Mesendoderm (in vitro differentiated cells): ENCODE measurements at places on chromosomes 1 and 21.

DNA sequence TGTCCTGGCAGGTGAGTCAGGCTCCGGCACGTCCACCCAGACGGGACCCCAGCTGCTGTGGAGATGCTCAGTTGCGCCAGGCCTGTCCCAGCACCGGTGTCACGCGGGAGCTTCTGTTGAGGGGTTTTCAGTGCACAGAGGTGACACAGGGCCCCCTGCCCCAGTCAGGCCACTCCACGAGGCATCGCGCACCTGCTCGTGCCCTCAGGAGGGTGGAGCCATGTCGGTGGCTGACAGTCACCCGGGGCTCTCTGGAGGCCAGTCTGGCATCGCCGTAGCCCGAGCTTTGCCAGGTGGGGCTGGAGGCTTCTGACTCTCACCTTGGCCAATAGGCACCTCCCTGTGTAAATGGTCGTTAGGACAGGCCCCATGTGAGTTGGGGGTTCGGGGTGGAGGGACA is 11.1 kb downstream of the TMEM240 start:
- no peak overlapping the region for H3K4me3 ChIP-seq
- H3K36me3 ChIP-seq = peaks cover 3% of the 10 kb centered on the region
- H3K4me1 ChIP-seq = no peaks in the 10 kb centered on the region
- no peaks in the 10 kb centered on the region for H3K27me3 ChIP-seq

DNA sequence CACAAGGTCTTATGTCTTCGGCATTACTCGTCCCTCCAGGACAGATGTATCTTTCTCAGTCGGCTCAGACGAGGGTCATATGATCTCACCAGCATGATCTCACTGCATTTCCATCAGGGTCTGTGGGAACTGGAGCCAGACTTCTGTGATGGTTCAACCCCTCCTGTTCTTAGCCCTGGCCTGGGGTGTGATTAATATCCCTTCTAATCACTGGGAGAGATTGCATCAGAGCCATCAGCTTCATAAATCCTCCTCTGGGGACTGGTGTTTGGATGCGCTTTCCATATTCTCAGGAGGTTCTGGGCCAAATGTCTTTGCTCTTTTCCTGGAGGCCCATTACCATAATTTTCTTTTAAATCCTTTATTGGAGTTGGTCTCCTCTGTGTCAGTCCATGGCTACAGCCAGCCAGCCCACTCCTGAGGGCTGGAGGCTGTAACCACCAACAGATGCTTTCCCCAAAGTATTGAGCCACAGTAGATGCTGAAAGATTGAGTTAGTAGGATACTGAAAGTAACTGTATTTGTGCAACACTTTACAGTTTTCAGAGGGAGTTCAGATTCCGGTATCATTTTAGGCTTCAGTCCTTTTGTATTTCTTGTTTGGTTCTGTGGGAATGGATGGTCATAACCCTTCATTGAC is 20.0 kb downstream of the CACNA1E start:
- no peaks in the 10 kb centered on the region for H3K27me3 ChIP-seq
- no peak overlapping the region for H3K4me3 ChIP-seq
- no peaks in the 10 kb centered on the region for H3K36me3 ChIP-seq
- H3K27ac ChIP-seq = no peak overlapping the region
- no peak for DNase-seq
- no peaks in the 10 kb centered on the region for H3K4me1 ChIP-seq

DNA sequence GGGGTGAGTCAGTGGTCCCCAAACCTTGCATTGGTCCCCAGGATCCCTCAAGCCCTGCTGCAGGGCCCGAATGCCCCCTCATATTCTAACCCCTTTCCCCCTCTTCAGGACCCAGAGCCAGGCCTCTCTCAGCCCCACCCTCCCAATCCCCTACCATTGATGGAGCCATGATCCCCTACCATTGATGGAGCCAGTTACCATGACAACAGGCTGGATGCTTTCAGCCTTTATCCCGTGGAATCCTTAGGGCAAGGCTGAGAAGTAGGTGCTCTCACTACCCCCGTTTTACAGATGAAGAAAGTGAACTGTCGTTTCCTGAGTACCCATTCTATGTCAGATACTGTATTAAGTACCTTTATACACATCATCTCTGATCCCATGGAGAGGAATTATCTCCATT is 70.8 kb downstream of the EPHB2 start:
- no peaks in the 10 kb centered on the region for H3K4me1 ChIP-seq
- no peak overlapping the region for H3K4me3 ChIP-seq
- no peak for DNase-seq
- no peaks in the 10 kb centered on the region for H3K36me3 ChIP-seq
- no peaks in the 10 kb centered on the region for H3K27me3 ChIP-seq

DNA sequence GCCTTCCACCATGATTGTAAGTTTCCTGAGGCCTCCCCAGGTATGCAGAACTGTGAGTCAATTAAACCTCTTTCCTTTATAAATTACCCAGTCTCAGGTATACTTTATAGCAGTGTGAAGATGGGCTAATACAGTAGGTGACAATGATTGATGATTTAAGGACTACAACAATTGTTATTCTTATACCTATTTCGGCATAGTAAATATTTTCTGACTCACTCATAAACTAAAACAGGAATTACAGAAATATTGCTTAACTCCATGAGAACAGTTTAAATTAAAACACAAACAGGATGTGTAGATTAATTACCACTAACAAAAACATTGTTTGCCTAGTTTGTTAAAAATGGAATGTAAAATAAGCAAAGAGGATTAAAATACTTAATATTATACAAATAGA is 839.9 kb downstream of the LTN1 start:
- no peak overlapping the region for H3K4me3 ChIP-seq
- no peaks in the 10 kb centered on the region for H3K27me3 ChIP-seq
- DNase-seq = no peak
- H3K4me1 ChIP-seq = no peaks in the 10 kb centered on the region
- no peak overlapping the region for H3K27ac ChIP-seq
- H3K36me3 ChIP-seq = no peaks in the 10 kb centered on the region

GRCh38 chr1:225666495-225666894 is 13.6 kb upstream of the ENAH start:
- H3K36me3 ChIP-seq = no peaks in the 10 kb centered on the region
- DNase-seq = no peak
- H3K27ac ChIP-seq = no peak overlapping the region
- no peaks in the 10 kb centered on the region for H3K4me1 ChIP-seq
- no peaks in the 10 kb centered on the region for H3K27me3 ChIP-seq
- no peak overlapping the region for H3K4me3 ChIP-seq

GRCh38 chr1:34712007-34712688 is 42.7 kb upstream of the GJB5 start:
- no peaks in the 10 kb centered on the region for H3K36me3 ChIP-seq
- no peaks in the 10 kb centered on the region for H3K4me1 ChIP-seq
- no peak for DNase-seq
- H3K27me3 ChIP-seq = no peaks in the 10 kb centered on the region

DNA sequence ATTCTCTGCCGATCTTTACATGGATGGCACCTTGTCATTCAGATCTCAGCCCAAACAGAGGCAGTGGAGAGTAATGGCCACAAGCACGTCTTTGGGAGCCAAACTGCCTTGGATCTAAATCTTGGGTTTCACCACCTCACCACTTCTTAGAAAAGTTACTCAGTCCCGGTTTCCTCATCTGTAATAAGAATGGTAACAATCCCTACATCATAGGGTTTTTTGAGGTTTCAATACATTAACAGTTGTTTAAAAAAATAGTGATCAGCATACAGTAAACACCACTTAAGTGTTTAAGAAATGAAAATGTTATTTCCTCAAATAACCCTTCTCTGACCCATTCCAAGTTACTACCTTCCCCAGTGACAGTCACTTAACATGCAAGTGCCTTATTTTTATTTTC is 38.5 kb upstream of the KCNA3 start:
- no peaks in the 10 kb centered on the region for H3K27me3 ChIP-seq
- H3K27ac ChIP-seq = no peak overlapping the region
- no peak for DNase-seq
- no peaks in the 10 kb centered on the region for H3K4me1 ChIP-seq
- H3K36me3 ChIP-seq = no peaks in the 10 kb centered on the region

DNA sequence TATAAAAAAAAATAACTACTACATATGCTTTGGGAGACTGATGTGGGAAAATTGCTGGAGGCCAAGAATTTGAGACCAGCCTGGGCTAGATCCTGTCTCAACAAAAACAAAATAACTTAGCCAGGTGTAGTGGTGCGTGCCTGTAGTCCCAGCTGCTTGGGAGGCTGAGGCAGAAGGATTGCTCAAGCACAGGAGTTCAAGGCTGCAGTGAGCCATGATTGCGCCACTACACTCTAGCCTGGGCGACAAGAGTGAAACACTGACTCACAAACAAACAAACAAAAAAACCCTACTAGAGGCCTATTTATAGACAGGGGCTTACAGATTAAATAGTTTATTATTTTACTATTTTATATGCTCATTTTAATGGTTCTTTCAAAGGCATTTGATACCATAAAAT is 80.0 kb downstream of the LHX4 start:
- no peaks in the 10 kb centered on the region for H3K27me3 ChIP-seq
- H3K4me1 ChIP-seq = no peaks in the 10 kb centered on the region
- peak; percentile 8 for DNase-seq
- no peak overlapping the region for H3K27ac ChIP-seq

GRCh38 chr1:230379928-230380327 is 46.2 kb downstream of the PGBD5 start:
- H3K36me3 ChIP-seq = no peaks in the 10 kb centered on the region
- peaks cover 7% of the 10 kb centered on the region for H3K4me1 ChIP-seq

GRCh38 chr1:33762962-33763361 is 100.9 kb upstream of the HMGB4 start:
- no peaks in the 10 kb centered on the region for H3K4me1 ChIP-seq
- no peak overlapping the region for H3K27ac ChIP-seq
- no peaks in the 10 kb centered on the region for H3K27me3 ChIP-seq
- DNase-seq = peak; percentile 20

GRCh38 chr1:11527541-11528452 is 48.8 kb downstream of the DISP3 start:
- no peaks in the 10 kb centered on the region for H3K36me3 ChIP-seq
- H3K27ac ChIP-seq = no peak overlapping the region
- no peaks in the 10 kb centered on the region for H3K4me1 ChIP-seq

GRCh38 chr1:78043436-78043835 is 2.3 kb upstream of the GIPC2 start:
- no peaks in the 10 kb centered on the region for H3K4me1 ChIP-seq
- H3K27me3 ChIP-seq = peaks cover 16% of the 10 kb centered on the region
- H3K36me3 ChIP-seq = no peaks in the 10 kb centered on the region
- H3K4me3 ChIP-seq = no peak overlapping the region
- no peak for DNase-seq
- H3K27ac ChIP-seq = no peak overlapping the region

DNA sequence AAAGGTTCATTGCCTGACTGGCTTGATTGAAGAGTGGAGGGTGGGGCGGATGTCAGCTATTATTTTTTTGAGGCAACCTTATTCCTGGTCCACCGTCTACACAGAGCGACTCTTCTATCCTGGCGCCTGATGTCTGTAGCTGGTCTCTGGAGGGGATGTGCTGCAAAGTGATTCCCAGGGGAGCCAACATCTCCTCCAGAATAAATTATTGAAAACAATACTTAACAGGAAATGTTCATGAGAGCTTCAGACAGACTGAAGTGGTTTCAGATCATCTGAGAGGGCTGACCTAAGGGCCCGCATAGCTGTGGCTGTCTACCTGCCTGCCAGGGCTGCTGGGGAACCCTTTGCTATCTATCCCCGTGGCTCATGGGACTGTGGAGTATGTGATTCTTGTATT is 66.7 kb downstream of the TEX35 start:
- no peaks in the 10 kb centered on the region for H3K36me3 ChIP-seq
- H3K27me3 ChIP-seq = no peaks in the 10 kb centered on the region
- H3K4me1 ChIP-seq = no peaks in the 10 kb centered on the region
- DNase-seq = no peak

- no peaks in the 10 kb centered on the region for H3K27me3 ChIP-seq
- no peak overlapping the region for H3K4me3 ChIP-seq
- no peaks in the 10 kb centered on the region for H3K36me3 ChIP-seq
- H3K4me1 ChIP-seq = no peaks in the 10 kb centered on the region
Measured at GRCh38 chr1:187971851-187972250, 1143.1 kb downstream of the PLA2G4A start.

GRCh38 chr1:20168564-20169491 is 17.1 kb upstream of the UBXN10 start:
- no peak for DNase-seq
- no peaks in the 10 kb centered on the region for H3K36me3 ChIP-seq
- no peak overlapping the region for H3K27ac ChIP-seq
- no peaks in the 10 kb centered on the region for H3K27me3 ChIP-seq
- H3K4me1 ChIP-seq = no peaks in the 10 kb centered on the region
- no peak overlapping the region for H3K4me3 ChIP-seq

DNA sequence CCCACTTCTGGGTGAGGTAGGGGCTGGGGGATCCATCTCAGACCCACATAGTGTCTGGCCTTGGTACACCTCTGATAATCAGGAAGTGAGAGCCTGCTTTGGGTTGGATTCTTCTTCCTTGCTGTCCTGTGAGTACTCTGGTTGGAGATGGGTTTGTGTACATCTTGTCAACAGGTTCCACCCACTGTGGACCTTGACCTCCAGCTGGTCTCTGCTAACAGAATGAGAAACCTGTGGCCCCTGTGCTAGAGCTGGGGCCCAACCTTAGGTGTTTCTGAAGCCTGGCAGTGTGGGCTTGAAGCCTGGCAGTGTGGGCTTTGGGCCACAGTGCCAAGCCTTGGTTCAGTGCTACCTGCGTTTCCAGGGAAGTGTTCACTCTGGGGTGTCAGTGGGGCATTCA is 2.6 kb downstream of the ZBTB48 start:
- no peaks in the 10 kb centered on the region for H3K36me3 ChIP-seq
- DNase-seq = no peak
- peaks cover 3% of the 10 kb centered on the region for H3K4me1 ChIP-seq
- no peak overlapping the region for H3K4me3 ChIP-seq
- no peak overlapping the region for H3K27ac ChIP-seq

GRCh38 chr21:29018540-29018939 is 609 bp downstream of the RWDD2B start:
- H3K27ac ChIP-seq = no peak overlapping the region
- H3K36me3 ChIP-seq = no peaks in the 10 kb centered on the region
- H3K27me3 ChIP-seq = no peaks in the 10 kb centered on the region
- no peak overlapping the region for H3K4me3 ChIP-seq
- H3K4me1 ChIP-seq = no peaks in the 10 kb centered on the region
- DNase-seq = no peak

- DNase-seq = no peak
- no peaks in the 10 kb centered on the region for H3K36me3 ChIP-seq
- H3K27ac ChIP-seq = no peak overlapping the region
- no peaks in the 10 kb centered on the region for H3K4me1 ChIP-seq
Measured at GRCh38 chr1:246128494-246129069, 378.5 kb downstream of the SMYD3 start.

DNA sequence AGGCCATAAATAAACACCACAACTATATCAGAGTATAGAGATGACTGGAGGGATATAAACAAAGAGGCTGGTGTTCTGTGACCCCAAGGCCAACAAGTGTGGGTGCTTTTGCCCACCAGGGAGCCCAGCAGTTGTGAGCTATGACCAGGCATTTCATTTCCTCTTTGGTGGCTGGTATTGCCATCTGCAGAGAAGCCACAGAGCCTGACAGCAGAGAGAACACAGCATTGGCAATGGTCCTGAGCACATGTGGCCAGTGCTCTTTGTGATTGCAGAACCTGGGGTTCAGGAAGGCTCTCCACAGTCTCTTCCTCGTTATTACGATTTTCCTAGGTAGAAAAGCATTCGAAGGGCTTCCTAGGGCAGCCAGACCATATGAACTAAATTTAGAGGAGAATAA is 112.3 kb downstream of the TM2D1 start:
- no peaks in the 10 kb centered on the region for H3K27me3 ChIP-seq
- H3K36me3 ChIP-seq = no peaks in the 10 kb centered on the region
- H3K4me1 ChIP-seq = no peaks in the 10 kb centered on the region
- DNase-seq = no peak
- H3K4me3 ChIP-seq = no peak overlapping the region

- H3K27me3 ChIP-seq = no peaks in the 10 kb centered on the region
- H3K4me3 ChIP-seq = no peak overlapping the region
- DNase-seq = no peak
- H3K4me1 ChIP-seq = peaks cover 3% of the 10 kb centered on the region
- H3K27ac ChIP-seq = no peak overlapping the region
Measured at GRCh38 chr21:35428937-35429336, 379.8 kb upstream of the RUNX1 start.
